ENCODE measurements at places on chromosomes 5 and 9. TPM values are rescaled to one million over a fixed set of nuclear protein-coding genes. Genes with fewer than 3 reads are reported as not detected.

The COL15A1 gene
- 55.3 TPM for total RNA-seq

DNA sequence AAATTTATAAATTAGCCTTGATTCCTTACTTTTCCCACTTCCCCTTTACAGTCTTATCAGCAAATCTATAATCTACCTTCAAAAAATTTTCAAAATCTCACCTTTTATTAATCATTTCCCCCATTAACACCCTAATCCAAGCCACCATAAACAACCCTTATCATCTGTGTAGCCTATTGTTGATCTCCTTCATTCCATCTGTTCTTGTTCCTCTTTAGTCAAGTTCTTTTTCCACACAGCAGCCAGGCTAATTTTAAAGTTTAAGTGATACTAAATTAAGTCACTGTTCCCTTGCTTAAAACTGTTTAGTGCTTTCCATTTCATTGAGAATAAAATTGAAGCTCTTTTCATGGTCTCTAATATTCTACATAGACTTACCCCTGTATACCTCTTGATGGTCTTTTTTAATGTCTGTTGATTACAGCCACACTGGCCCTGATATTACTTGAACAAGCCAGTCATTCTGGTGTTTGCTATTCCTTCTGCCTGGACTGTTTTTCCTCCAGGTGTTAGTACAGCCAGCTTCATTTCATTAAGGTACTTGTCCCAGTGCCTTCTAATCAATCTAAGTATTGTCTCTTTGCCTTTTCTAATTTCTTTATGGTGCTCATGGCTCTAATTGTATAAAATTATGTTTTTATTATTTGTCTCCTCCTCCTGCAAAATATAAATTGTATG, 31.1 kb downstream of the GPR151 start:
- no peak for DNase-seq

The ZCCHC7 gene
- total RNA-seq, result 24.7 TPM

GRCh38 chr5:149851211-149851610, 93.4 kb downstream of the PDE6A start:
- no peak for DNase-seq

The MEIKIN gene
- total RNA-seq, result not detected

DNA sequence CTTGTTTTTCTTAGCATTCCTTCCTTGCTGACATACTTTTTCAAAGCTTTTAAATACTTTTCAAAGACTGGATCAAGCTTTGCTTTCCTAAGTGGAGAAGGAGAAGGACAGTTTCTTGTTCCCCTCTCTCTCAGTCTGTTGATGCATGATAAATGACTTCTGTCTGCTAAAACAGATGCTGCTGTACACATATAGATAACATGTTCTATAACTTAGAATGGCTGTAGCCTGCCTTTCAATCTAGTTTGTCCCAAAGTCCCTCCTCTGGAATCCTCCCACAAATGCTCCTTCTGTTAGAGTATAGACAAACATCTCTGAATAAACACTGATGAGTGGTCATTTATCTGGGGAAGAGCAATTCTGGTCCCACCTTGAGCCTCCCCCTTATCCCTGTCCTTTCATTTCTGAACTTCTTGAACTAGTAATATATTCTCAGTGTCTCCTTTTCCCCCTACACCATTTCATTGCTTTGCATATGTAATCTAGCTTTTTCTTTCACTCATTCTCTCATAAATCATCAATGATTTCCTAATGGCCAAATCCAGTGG, 5.4 kb upstream of the HEMGN start:
- no peak for DNase-seq

The PLAA gene
- 25.5 TPM for total RNA-seq

The THBS4 gene
- total RNA-seq, result 161 TPM

DNA sequence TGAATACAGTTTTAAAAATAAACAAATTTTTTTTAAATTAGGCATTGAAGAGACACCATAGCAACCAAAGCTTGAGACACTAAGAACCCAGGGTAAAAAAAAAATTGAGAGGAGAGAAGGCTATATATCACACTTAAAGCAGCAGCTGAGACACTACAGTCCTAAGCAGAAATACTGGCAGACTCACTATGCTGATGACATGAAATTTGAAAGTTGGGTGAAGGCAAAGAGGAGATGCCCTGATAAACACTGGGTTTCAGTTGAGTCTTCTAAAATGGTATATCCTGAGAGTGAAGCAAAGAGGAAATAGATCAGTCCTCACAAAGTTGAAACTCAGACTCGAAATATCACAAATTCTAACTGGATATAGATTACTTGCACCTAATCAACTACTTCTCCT, 419.9 kb upstream of the CDH9 start:
- DNase-seq, result no peak

The PPP2R2B gene
- 23.2 TPM for total RNA-seq

DNA sequence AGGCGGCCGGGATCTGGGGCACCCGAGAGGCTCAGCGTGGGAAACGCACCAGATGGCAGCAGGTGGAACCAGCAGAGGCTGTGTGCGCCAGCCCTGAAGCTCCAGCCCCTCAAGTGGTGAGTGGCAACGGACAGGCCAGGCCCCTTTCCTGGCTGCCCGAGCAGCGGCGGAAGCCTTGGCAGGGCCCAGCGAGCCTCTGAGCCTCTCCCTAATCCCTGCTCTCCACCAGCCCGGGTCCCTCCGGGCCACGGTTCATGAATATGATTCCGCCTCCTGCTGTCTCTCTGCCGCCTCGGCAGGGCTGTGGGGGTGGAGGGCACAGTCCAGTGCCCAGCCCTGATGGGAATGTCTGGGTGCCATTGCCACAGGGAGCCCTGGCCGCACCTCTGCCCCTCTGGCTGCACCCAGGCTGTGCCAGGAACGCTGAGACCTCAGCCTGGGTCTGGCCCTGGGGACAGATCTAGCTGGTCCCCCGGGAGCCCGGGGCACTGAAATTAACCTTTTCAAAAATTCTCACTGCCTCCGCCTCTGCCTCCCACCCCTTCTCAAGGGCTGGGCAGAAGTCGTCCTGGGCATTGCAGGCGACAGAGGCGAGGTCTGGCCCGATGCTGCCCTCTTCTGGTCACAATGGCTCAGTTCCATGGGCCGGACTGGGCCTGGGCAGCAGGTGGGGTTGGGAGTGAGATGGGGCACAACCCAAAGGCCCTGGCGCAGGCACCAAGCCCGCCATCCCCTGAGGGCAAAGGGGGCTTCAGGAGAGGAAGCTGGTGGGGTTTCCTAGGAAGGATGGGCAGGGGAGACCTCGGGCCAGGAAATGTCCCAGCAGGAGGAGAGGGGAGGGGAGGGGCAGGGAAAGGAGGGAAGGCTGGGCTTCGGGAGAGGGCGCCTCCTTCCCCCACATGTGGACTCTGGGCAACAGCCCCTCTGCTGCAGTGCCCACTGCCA, 20.3 kb downstream of the CCDC187 start:
- DNase-seq, result peak; percentile 72
